ENCODE measurements at places on chromosomes 4 and X.

DNA sequence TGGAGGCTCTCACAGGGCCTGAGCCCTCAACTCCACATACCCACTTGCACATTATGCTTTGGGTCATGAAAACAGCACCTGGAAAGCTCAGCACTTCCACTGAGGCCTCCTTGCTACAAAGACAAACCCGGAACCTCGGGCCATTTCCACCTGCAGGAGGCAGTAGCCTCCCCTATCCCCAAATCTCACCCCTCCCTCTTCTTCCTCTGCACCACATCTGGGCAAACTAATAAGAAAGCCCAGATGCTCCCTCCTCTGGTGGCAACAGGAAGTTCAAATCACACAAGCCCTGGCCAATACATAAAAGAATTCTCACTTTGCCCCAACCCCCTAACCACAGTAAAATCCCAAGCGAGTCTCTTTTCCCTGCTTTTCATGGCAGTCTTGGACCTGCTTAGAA, 136.4 kb downstream of the MAPK10 start:
- DNase-seq, result no peak

GRCh38 chrX:134604701-134605311, 53.5 kb downstream of the PLAC1 start:
- no peak for DNase-seq

- DNase-seq, result no peak
Observed at GRCh38 chr4:13910556-13910955, 283.0 kb upstream of the BOD1L1 start.

GRCh38 chr4:17066236-17066635, 167.8 kb upstream of the LDB2 start:
- DNase-seq, result no peak

- DNase-seq, result no peak
Observed at GRCh38 chrX:63765712-63766111, 19.3 kb downstream of the ARHGEF9 start.

- DNase-seq, result no peak
Observed at GRCh38 chrX:15430076-15430475, 45.9 kb upstream of the VEGFD start.

DNA sequence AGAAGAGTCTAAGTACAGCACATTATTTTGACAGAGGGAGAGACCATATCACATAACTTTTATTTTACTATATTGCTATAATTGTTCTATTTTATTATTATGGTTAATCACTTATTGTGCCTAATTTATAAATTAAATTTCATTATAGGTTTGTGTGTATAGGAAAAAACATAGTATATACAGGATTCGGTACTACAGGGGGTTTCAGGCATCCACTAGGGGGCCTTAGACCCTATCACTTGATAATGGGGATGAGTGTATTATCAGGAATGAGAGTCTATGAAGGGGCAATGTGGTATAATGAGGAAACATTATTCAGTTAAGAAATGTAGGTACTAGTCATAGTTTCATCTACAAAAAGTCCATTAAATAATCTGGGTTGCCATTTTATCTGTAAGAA, 833.1 kb downstream of the C4orf33 start:
- no peak for DNase-seq

- no peak for DNase-seq
Observed at GRCh38 chrX:21926116-21926515, 14.4 kb upstream of the SMS start.

GRCh38 chr4:6200922-6201362, 593 bp upstream of the JAKMIP1 start:
- DNase-seq, result no peak

DNA sequence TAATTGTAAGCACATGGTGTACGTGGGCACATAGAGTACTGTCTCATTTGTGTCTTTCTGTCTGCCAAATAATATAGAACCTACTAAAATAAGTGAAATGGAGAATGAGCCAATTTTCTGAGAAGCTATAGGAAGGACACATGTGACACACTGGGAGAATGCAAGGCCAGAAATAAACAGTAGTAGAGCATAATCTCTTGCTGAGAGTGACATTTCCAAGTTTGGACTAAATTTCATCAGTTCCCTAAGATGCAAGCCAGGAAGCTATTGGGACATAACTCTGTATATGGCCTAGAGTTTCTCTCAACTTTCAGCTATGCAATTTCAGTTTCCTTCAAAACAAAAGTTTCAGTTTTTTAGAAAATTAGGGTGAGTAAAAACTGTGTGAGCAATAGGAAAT, 638.7 kb downstream of the PCDH18 start:
- no peak for DNase-seq

GRCh38 chr4:174815282-174815681, 13.8 kb downstream of the GLRA3 start:
- no peak for DNase-seq

- DNase-seq, result no peak
Observed at GRCh38 chr4:98685225-98686042, 27.0 kb upstream of the TSPAN5 start.
